ENCODE measurements at places on chromosomes 13 and 19.

GRCh38 chr13:26693749-26694463 lies 66.7 kb downstream of the GPR12 start:
- DNase-seq = no peak

DNA sequence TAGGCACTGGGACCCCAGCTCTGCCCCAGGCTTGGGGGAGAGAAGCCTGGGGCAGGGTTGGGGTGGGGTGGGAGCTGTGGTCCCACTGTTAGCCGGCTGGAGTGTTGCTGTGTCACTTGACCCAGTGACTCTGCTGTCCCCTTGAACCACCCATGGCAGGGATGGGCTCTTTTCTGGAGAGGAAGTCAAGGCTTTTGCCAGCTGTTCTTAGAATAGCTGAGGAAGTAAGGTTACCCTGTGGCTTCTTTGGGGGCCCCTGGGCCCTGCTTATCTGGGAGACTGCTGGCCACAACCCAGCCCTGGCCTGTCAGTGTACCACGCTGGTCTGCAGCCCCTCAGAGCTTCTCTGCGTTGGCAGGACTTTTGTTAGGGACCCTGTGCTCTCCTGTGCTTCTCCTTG lies 9.1 kb downstream of the PNPLA6 start:
- peak; percentile 25 for DNase-seq

- no peak for DNase-seq
Measured at GRCh38 chr13:73748404-73748803, 385.8 kb downstream of the KLF12 start.

DNA sequence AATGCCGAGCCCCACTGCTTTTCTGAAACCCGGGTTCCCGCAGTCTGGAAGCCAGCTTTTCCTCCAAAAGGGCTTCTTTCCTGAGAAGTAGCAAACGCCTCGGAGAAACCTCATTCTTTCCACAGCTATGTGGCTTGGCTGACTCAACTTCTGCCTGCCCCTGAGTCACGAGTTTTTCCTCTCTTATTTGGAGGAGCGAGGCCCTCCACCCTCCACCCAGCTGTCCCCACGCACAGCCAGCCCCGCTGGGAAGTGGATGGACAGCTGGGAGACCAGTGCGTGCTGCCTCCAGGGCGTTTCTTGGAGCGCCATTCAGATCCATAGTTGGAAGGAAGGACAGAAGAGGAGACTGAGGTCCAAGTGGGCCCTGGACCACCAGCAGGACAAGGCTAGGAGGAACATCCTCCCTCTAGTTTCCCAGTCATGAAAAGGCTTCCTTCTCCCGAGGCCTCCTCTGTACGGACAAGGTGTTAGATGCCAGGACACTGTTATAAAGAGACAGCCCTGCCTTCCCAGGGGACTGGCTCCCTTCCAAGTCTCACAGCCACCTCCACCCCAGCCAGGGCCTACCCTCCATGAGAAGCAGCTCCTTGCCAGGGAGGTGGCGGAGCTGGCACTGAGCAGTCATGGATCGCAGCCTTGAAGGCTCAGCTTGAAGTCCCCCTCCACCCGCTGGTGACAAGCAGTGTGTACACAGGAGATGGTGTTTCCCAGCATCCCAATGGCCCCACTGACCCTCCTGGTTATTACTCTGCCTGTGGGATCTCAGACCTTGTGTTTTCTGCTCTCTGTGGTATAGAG lies 2.5 kb upstream of the PLEKHF1 start:
- DNase-seq = peak; percentile 70

GRCh38 chr13:100633461-100633860 lies 41.1 kb downstream of the TMTC4 start:
- no peak for DNase-seq

- no peak for DNase-seq
Measured at GRCh38 chr13:94632226-94632980, 30.7 kb downstream of the GPR180 start.

DNA sequence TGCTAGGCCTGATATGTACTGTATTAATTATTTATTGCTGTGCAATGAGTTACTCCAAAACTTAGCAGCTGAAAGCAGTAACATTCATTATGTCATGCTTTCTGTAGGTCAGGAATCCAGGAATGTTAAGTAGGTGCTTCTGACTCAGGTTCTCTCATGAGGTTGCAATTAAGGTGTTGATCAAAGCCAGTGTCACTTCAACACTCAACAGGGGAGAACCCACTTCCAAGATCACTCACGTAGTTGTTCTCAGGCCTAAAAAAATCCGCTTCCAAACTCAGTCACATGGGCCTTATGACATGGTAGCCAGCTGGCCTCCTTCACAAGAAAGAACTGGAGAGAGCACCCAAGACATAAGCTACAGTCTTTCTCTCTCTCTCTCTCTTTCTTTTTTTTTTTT lies 211.1 kb upstream of the NBEA start:
- DNase-seq = no peak

DNA sequence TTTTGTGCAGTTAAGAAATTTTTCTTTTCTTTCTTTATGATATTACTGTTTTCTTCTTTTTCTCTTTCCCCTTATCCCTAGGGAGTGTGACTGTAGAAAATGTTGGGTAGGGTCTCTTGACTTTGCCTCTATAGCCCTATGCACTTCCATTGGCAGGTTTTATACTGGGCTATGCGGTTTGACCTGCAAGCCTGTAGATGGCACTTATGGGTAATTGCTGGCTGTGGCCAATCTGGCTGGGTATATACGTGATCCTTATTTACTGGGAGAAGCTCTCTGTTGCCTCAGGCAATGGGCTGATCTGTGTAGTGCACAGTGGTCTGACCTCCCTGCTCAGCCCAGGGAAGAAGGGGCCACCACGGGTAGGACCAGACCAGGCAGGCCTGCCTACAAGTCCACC lies 78.8 kb downstream of the RAP2A start:
- DNase-seq = no peak

DNA sequence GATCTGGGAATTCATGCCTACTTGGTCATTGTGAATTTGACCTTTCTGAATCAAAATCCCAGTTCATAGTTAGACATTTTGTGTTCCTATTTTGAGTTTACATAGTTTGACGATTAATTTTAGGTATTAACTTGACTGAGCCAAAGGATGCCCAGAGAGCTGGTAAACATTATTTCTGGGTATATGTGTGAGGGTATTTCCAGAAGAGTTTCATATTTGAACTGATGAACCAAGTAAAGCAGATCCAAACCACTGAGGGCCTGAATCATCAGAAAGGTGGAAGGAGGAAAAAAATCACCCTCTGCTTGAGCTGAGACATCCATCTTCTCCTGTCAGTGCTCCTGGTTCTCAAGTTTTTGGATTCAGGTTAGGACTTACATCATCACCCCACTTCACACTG lies 116.6 kb downstream of the CYSLTR2 start:
- DNase-seq = peak; percentile 41

GRCh38 chr19:3142292-3142670 lies 6.4 kb downstream of the GNA15 start:
- peak; percentile 59 for DNase-seq

DNA sequence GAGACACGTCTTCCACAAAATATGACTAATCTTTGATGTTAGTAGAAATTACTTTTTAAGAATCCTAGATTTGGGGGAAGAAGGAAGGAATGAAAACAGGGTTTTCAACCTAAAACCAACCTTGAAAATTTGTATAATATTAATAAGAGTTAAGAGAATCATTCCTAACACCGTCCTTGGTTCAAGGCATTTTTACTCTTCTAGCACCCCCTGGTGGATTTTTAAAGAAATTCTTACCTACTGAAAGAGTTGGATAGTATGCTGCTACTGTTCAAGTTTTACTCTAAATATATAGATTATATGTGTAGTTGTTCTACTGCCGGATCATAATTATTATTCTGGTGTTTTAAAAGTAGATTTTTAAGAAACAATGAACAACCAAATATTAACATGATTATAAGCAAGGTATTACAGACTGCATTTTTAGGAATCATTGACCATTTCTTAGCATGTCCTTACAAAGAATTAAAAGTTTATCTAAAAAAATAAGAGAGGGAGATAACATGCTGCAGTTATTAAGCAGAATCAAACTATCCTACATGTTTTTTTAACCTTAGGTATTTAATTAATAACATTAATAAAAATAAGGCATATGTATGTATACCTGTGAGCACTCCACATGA lies 7.4 kb upstream of the SLITRK6 start:
- peak; percentile 49 for DNase-seq

GRCh38 chr19:10291554-10292205 lies 1.9 kb downstream of the ICAM5 start:
- DNase-seq = no peak

- no peak for DNase-seq
Measured at GRCh38 chr13:46382224-46382623, 4.8 kb downstream of the RUBCNL start.

DNA sequence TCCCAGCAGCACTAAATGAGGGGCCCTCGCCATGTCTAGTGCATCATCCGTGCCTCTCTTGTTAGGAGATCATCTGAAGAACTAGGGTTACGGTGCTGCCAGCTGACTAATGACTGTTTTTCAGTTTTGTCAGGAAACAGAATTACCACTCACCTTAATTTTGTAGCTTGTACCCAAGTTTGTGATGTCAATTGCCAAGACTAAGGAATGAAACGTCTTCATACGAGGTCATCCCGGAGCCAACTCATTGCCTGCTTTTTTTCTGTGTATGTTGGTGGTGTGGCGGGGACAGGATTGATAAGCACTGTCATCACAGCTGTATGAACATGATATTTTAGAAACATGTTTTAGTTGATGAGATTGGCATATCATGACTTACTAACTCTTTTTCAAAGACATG lies 100.6 kb downstream of the TNFRSF19 start:
- no peak for DNase-seq

GRCh38 chr13:101838323-101838722 lies 385.8 kb downstream of the ITGBL1 start:
- no peak for DNase-seq

DNA sequence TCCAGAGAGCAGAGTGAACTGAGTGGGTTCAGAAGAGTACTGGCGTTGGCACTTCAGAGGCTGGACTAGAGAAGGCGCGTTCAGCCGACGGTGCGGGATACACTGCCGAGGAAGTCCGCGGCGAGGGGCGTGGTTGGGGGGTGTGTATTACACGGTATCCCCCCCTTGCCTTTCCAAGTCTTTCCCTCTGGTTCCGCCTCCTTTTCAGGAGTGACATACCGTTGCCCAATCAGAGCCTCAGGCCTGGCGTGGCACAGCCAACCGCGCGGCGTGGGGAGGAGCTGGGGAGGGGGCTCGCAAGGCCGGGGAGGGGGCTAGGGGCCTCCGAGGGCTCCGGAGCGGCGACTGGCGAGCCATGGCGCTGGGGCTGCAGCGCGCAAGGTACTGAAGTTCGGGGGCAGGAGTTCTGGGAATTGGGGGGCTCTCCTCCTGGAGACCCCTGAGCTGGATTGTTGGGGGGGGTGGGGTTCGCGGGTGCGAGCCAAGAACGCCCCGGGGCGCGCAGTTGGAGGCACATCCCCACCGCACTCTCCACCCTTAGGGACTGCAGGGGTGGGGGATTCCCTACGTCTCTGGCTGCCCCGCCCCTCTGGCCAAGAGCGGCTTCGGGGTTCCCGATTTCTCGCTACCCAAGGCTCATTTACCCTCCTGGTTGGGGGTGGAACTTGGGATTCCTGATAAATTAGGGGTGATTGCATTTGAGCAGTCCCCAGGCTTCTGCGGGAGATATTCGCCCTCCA lies at the start of gene HIF3A:
HIF3A (plus strand) TSS at position 321 of the 740 bp plus-strand sequence; CDS start at position 356, 35 bp downstream.
- no peak for DNase-seq

DNA sequence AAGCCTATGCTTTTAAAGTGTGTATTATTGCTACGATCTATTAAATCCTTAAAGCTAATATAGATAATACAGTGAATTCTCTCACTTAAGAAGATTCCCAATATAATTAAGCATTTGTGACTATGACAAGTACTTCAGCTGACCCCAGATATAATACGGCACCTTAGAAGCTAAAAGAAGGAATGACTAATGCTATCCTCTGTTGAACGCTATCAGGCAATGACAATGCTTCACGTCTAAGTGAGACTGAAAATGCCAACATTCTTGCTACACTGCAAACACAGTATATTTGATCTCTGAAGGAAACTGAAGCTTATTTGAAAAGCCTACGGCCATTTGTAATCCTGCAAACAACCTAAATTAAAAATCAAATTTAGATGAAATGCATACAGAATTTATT lies 19.7 kb downstream of the VWA8 start:
- no peak for DNase-seq

DNA sequence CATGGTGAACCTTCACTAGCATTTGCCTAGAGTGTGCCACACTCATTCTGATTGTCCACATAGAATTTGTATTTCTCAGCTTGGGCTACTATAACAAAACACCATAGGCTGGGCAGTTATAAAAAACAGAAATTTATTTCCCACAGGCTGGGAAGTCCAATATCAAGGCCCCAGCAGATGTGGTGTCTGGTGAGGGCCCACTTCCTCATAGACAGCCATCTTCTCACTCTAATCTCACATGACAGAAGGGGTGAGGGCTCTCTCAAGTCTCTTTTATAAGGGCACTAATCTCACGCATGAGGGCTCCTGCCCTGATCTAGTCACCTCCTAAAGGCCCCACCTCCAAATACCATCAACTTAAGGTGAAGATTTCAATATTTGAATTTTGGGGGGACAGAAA lies 53.6 kb downstream of the LRRC63 start:
- DNase-seq = no peak

- DNase-seq = no peak
Measured at GRCh38 chr13:112776971-112777370, 87.1 kb downstream of the ATP11A start.

DNA sequence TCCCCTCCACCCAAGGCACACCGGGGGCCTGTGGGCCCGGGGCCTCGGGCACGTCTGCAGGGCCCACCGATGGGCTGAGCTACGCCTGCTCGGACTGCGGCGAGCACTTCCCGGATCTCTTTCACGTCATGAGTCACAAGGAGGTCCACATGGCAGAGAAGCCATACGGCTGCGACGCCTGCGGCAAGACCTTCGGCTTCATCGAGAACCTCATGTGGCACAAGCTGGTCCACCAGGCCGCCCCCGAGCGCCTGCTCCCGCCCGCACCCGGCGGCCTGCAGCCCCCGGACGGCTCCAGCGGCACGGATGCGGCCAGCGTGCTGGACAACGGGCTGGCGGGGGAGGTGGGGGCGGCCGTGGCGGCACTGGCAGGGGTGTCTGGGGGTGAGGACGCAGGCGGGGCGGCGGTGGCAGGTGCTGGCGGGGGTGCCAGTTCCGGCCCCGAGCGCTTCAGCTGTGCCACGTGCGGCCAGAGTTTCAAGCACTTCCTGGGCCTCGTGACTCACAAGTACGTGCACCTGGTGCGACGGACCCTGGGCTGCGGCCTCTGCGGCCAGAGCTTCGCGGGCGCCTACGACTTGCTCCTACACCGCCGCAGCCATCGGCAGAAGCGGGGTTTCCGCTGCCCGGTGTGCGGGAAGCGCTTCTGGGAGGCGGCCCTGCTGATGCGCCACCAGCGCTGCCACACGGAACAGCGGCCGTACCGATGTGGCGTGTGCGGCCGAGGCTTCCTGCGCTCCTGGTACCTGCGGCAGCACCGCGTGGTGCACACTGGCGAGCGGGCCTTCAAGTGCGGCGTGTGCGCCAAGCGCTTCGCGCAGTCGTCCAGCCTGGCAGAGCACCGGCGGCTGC lies 8.6 kb downstream of the ZNF784 start:
- DNase-seq = no peak

GRCh38 chr13:92197669-92198068 lies 799.2 kb downstream of the GPC5 start:
- no peak for DNase-seq

- no peak for DNase-seq
Measured at GRCh38 chr19:5191091-5191490, 149.5 kb downstream of the PTPRS start.

- no peak for DNase-seq
Measured at GRCh38 chr19:17762505-17763229, 11.4 kb downstream of the FCHO1 start.

Data from activated CD4-positive, alpha-beta T cell treated with anti-CD3 and anti-CD28 coated beads, Interleukin-10, Interleukin-2, amounts not matched to agents 100 ng/mL and 50 ng/mL, durations not matched to agents 16 hours and 8 hours (primary cell).